ENCODE measurements at places on chromosomes 2 and 18.

DNA sequence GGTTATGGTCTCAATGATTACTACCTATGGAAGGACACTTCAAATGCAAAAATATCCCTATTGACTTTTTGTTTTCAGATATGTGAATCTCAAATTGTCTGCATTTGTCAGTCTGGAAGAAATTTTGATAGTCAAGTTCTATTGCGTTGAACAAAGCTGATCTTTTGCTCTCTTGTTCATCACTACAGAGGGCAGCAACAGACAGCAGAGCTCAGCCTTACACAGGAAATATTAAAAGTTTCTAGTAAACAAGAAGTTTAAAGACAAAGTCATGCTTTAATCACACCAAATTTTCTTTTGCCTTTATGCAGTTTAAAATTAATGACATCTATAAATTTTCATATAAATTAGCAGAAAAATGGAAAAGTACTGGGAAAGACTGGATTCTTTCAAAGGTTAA, 617.5 kb downstream of the NR4A2 start:
- no peak for DNase-seq

DNA sequence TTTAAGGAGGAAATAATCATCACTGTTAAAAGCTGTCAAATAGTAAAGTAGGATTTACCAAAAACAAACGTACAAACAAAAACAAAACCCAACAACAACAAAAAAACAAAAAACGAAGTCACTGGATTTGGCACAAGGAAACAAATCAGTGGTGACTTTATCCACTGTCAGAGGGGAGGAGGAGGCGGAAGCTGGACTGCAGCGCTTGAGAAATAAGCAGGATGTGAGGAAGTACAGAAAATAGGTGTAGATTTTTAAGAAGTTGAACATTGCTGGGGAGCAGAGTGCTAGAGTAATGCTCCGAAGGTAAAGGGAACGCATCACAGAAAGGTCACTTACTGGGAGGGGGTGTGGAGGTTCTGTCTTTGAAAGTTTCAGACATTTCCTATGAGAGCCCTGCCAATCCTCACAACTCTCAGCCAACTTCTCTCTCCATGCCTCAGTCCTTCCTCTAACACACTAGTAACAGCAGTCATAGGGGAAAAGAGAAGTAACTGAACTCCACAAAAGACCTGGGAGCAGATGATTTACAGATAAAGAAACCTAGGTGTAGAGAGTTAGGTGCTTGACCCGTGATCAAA, 220.2 kb upstream of the SMAD7 start:
- no peak for DNase-seq

DNA sequence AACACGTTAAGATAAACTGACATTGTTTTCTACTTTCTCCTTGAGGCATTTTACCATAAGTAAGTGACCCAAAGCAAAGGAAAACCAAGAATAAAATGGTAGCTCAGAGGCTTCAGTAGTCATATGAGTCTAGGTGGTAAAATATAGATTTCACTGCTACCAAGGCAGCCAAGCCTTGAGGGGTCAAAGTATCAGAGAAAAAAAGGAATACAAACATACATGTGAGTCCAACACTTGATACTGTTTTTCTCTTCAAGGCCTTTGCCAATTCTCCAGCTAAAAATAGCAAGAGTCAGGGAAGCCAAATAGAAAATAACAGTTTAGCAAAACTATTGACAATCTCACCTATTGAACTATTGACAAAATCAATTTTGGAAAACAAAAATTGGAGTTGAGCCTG, 925.9 kb downstream of the BCL11A start:
- DNase-seq: no peak

GRCh38 chr2:241762321-241762932, 14.2 kb upstream of the GAL3ST2 start:
- DNase-seq: no peak

DNA sequence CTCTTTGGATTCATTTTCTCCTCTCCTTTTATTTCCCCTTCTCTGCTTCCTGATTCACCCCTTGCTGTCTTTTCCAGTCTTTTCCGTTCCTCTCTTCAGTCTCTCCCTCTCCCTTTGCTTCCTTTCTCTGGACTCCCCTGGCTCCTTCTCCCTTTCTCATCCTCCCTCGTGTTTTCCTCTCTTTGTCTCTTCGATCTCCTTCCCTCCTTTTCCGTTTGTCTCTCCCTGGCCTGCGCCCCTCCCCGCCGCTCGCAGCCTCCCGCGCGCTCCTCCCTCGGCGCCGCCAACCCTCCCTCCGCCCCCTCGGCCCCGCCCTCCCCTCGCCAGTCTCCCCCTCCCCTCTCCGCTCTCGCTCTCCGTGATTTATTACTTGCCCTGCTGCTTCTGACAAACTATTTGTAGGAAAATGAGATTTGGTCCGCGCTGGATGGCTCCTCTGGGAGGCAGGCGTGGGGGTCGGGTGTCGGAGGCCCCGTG, 46.0 kb upstream of the PAX8 start:
- peak; percentile 82 for DNase-seq

Data from HCEC 1CT (cell line).